ENCODE measurements at places on chromosomes 12 and 14.

DNA sequence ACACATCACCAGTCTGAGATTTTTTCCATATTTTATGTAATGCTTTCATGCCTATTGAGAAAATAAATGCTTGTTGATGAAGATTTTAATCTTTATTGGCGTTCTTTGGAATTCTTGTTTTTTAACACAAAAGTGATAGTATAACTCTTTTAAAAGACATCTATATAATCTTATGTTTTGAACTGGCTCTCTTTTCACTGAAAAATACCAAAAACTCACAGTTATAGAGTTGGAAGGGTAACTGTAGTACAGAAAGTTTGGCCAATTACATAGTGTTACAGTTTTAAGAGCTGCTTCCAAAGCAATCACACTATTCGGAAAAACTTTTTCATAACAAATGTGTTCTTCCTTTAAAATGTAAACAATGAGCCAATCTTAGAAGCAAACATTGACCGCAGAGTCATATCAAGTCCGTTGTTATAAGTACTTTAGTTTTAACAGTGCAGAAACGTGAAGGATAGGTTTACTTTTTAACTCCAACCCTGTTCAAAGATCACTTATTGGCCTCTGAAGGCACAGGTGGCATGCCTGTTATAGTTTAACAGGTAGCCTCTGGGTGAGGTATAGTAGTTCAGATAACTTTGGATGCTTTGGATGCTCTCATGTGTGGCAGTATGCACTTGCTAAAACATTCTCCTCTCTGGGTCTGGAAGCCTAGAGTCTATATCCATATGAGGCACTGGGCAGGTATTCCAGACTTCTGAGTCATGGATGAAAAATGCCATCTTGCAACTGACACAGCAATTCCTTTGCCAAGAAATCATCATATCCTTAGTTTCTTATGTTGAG is 12.1 kb upstream of the NTN4 start:
- DNase-seq = no peak

DNA sequence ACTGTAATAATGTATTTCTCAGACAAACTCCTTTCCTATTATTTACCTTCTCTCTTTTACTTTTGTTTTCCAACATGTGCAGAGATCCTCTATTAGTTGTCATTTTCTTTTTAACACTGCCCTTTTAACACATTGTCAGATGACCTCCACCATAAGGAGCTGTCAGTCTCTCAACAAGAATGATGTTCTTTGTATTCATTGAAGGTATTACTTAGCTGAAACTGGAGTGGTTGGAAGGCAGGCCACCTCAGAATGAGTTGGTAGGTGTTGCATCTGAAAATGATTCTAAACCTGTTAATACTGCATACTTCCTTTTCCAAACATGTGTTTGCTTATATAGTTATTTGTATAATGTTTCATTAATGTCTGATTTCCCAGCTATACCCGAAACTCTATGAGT is 16.9 kb downstream of the TMEM117 start:
- DNase-seq = no peak

GRCh38 chr14:49879646-49880204 is 13.2 kb upstream of the ARF6 start:
- peak; percentile 66 for DNase-seq

DNA sequence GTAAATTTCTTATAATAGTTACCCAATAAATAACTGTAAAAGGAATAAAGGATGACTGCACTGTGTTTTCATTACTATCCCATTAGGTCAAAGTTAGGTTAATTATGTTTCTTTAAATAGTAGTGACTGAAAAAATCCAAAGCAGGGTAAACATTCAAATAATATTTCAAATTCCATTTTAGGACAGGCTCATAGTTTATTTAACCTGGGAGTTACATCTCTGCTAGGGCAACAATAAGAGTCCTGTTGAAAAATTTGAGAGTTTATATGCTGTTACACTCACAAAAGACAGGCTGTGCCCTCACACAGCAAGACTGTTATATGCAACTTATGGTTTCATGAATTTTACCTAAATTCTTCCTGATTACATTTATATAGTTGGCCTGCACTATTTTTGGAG is 8.0 kb downstream of the ERP27 start:
- no peak for DNase-seq

DNA sequence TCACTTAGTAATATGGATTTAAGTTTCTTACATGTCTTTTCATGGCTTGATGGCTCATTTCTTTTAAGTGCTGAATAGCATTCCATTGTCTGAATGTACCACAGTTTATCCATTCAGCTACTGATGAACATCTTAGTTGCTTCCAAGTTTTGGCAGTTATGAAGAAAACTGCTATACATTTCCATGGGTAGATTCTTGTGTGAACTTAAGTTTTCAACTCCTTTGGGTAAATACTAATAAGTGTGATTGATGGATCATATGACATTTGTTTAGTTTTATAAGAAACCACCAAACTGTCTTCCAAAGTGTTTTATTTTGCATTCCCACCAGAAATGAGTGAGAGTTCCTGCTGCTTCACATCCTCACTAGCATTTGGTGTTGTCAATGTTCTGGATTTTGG is 119.2 kb downstream of the NAV3 start:
- DNase-seq = no peak

DNA sequence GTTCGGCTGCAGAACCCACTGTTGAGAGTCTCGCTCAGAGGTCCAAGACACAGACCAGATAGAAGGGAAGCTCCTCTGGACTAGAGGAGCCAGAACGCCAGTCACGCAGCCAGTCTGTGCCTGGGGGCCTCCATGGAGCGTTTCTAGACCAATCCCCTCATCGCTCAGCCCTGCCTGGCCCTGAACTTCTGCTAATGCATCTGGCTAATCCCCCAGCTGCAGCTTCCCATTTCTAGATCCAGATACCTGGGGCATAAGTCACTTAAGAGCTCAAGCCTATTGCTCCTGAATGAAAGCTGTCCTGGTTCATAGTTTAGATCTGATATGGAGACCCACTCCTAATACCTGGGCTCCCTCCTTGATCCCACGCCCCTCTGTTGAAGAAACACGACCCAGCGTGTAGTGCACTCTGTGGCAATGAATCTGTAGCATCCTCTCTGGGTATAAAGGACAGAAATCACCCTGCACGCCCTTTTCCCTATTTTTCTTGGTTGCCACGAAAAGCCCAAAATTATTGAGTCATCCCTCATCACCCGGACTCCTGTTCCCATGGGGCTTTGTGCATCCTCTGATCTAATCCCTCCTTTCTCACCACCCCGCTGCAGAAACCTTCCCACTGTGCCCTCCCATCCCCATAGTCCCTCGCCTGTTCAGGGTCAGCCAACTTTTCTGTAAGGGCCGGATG is 341.6 kb upstream of the FKBP4 start:
- no peak for DNase-seq

- no peak for DNase-seq
Observed at GRCh38 chr12:66960704-66961690, 282.1 kb upstream of the GRIP1 start.

- no peak for DNase-seq
Observed at GRCh38 chr14:37172024-37172869, at the start of gene SLC25A21. Gene SLC25A21 (minus strand): TSS chr14:37172606.

DNA sequence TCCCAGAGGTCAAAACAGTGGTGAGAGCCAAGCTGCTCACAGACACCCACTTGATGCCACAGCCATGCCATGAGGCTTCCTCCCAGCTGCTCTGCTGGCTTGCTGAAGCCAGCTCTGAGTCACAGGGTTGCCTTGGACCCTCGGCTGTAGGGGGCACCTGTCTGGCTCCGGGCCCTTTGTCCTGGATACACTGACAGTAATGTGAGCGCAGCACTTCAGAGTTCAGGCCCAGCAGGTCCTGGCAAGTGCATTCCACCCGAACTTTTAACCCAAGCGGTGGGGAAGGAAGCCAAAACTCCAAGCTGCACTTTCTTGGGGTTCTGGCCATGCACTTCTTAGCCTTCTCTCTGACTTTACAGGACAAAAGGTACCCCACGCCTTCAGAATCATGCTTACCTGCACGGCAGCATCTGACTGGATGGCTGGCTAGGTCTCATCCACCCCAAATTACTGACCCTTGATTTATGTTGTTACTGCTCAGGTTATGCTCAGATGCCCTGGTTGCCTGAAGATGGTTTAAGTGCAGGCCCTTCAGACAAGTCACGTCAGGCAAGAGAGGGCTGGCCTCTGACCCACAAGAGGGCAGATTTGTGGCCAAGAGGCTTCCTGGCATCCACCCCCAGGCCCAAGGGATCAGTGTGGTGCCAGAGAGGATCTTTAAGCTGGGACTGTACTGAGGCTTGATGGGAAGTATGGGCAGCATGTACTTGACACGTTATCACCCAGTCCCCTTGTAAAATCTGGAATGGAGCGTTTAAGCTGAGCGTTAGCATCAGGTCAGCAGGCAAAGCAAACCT is 24.8 kb downstream of the SLC25A29 start:
- no peak for DNase-seq
